ENCODE measurements at places on chromosomes 5 and 9.

GRCh38 chr9:13755551-13755950 is 476.1 kb upstream of the MPDZ start:
- DNase-seq = no peak

DNA sequence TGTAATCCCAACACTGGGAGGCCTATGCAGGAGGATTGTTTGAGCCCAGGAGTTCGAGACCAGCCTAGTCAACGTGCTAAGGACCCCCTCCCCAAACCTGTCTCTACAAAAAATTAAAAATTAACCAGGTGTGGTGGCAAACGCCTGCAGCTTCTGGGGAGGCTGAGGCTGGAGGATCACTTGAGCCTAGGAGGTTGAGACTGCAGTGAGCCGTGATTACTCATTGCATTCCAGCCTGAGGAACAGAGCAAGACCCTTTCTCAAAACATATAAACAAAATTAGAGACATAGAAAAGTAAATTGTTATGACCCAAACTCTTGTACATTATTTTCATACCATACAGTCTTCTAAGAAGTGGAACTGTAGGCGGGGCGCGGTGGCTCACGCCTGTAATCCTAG is 1.1 kb downstream of the GPR107 start:
- DNase-seq = no peak

DNA sequence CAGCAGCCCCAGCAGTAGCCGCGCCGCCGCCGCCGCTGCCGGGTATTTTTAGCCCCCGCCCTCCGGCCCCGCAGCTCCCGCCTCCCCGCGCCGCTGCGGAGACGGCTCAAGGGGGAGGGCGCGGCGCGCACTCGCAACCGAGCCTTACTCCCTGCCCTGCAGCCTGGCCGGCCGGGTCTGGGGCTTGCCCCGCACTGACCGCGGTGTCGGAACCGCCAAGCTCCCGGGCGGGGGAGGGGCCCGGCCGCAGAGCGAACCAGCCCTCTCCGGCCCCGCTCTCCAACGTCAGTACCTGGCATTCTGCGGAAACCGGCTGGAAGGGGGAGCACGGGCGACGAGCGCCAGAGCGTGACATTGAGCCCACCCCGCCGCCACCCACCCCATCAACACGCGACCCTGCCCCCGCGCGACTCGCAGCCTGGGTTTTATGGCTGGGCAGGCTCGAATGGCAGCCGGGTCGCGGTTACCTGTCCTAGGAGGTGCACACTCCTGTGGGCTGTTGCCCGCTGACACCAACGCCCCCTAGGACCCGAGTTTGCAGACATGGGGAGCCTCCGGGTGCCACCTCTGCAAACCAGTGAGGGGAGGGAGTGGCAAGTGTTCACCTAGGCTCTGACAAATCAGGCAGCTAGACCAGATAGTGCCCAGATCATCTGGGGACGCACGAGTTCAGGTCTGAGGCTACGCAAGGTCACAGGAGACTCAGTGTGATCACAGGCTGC is at the start of gene ACSL6:
Gene ACSL6 (minus strand): TSS at position 37 of the 722 bp plus-strand sequence. CDS start 105 bp downstream, outside the sequence.
- peak; percentile 43 for DNase-seq

- no peak for DNase-seq
Observed at GRCh38 chr9:99828417-99829176, 6.9 kb downstream of the NR4A3 start.

GRCh38 chr9:26357803-26358344 is 534.7 kb downstream of the CAAP1 start:
- no peak for DNase-seq

GRCh38 chr9:12813960-12814876 is 39.4 kb downstream of the LURAP1L start:
- DNase-seq = no peak

Measured in activated naive CD4-positive, alpha-beta T cell (primary cell).